Activated T-cell treated with anti-CD3 and anti-CD28 coated beads, Interleukin-2, amount 50 U/mL, for 48 hours (primary cell): ENCODE measurements at places on chromosomes 1 and 21.

DNA sequence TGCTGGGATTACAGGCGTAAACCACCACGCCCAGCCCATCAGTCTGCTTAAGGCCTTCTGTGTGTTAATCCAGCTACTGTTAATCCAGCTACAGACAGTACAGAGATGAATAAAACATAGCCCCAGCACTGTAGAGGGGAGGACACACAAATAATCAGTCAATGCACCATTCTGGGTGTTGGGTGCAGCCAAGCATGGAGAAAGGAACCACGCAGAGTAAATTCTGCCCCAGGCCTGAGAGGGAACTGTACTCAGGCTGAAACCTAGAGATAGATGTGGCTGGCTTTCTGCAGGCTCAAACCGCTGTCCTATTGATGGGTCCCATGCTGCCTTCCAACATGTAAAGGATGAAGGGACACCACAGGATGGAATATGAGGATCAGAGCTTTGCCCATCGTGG lies 136.8 kb upstream of the IGSF21 start:
- no peak for DNase-seq

- peak; percentile 74 for DNase-seq
Measured at GRCh38 chr1:221994274-221994698, 252.4 kb upstream of the DUSP10 start.

GRCh38 chr1:216123446-216124191 lies 299.6 kb downstream of the USH2A start:
- no peak for DNase-seq

GRCh38 chr1:35888255-35888654 lies 5.2 kb downstream of the AGO1 start:
- no peak for DNase-seq

DNA sequence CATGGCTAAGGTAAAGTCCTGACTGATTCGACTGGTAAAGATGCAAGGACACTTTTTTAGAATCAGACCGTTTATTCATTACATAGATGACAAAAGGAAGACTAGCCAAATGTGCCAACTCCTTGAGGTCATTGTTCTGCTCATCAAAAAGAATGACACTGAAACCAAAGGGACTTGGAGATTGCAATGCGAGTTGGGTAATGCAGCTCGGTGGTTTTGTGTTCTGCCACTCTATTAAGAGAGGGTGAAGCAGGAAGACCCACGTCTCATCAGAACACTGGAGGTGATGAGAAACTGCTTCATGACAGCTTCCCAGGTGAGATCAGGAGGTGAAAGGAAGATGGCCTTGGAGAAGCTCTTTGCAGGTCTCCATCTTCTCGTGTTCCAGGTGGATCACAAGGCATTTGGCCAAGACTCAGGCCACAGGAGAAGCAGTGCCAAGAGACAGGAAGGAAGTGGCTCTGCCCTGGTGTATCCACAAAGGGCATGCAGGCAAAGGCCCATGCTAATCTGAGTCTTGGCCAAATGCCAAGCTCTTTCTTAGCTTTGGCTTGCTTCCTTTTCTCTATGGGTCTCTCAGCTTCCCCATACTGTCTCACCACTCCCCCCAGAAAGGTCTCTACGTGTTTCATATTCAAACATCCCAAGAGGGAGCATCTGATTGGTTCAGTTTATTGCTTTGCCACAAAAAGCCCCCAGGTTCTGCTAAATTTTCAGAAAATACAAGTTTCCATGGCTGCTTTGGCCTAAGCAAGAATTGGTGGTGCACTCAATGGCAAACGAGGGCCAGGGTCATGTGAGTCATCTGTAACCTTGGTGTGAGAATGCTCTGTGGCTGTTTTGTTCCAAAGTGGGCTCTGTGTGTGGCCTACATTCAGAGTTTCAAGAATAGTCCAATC lies 5.7 kb upstream of the CCT8 start:
- DNase-seq, result peak; percentile 50

- no peak for DNase-seq
Measured at GRCh38 chr1:2446861-2447260, 29.2 kb upstream of the PLCH2 start.

DNA sequence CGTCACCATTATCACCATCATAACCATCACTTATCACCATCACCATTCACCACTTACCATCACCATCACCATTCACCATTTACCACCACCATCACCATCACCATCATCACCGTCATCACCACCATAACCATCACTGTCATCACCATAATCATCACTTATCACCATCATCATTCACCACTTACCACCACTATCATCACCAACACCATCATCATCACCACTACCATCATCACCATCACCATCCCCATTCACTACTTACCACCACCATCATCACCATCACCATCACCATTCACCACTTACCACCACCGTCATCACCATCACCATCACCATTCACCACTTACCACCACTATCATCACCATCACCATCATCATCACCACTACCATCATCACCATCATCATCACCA lies 151.8 kb downstream of the CAMTA1 start:
- DNase-seq, result no peak
